Bronchus fibroblast of lung (primary cell): ENCODE measurements at places on chromosomes 6 and 20. TPM values are rescaled to one million over a fixed set of nuclear protein-coding genes. Genes with fewer than 3 reads are reported as not detected.

Gene BPIFB1
- not detected in 2 replicates for total RNA-seq

Gene CRYBG1
- 8.0 and 8.2 TPM in 2 replicates for total RNA-seq

Gene NHLRC1
- 2.1 and 2.2 TPM in 2 replicates for total RNA-seq

Gene HLA-DOA
- total RNA-seq: not detected in 2 replicates

Gene SLC17A3
- not detected in 2 replicates for total RNA-seq

Gene LY6G6D
- not detected in 2 replicates for total RNA-seq
